CD4-positive, alpha-beta T cell treated with Interleukin-12 subunit alpha and Interleukin-12 subunit beta, for 1 hour (primary cell): ENCODE measurements at places on chromosomes 5 and 9.

DNA sequence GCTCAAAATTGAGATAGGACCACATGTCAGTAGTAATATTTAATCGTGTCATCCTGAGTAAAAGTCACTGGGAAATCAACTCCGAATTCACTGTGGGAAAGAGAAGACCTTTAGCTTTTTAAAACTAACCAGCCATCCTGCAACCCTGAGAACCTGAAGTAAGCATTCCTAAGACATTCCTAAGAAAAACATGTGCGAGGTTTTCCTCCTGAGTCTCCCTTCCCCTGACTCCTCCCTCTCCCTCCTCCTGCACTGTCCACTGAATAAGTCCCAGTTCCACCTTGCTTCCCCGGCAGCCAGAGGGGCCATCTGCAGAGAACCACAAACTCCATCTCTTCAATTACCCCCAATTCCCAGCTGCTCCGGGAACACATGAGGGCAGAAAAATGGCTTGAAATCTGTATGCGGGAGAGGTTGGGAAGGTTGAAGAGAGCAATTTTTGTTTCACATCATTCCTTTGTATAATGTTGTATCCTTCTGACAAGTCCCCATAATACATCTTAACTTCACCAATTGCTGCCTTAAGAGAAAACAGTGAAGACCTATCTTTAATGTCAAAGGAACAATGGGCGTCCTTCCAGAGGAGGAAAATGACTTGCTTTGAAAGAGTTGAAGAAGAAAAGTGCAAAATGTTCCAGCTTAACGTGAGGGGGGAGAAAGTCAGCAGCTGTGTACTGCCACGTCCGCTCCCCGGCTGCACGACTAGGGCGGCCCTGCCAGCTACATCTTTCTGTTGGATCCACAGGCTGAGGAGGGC lies 186.3 kb downstream of the ZNF462 start:
- DNase-seq: no peak

DNA sequence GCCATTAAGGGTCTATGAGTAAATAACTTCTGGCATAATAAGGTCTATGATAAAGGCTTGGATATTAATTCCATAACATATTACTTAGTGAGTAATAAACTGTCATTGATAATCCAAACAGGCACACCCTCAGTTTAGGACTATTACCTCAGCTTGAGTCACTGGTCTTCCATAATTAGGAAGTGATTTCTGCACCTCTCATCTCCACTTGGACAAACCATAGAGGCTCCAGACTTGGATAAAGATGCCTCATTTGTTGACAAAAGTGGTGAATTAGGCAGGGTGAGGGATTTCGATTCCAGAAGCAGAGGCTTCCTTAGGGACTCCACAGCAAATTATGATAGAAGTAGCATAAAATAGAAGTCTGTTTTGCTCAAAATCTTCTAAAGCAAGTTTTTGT lies 127.5 kb upstream of the MTAP start:
- DNase-seq: no peak

GRCh38 chr5:34604119-34604675 lies 51.9 kb upstream of the RAI14 start:
- no peak for DNase-seq

GRCh38 chr5:59276917-59277372 lies 616.6 kb downstream of the PDE4D start:
- DNase-seq: no peak

DNA sequence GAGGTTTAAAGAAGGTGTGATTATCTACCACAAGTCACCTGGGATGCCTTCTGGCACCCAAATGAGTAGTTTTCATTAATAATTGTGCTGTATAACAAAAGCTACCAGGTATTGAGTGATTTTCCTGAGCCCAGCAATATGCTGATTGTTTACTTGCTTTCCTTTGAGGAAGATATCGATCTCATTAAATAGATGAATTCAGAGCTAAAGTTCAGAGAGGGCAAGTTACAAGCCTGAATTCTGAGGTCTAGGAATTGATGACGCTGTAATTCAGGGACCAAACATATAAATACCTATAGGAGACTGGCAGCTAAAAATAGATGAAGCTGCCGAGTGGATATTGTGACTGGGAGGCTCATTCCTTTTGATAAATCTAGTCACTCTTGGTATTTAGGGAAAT lies 1.1 kb downstream of the ERCC6L2 start:
- DNase-seq: peak; percentile 14

DNA sequence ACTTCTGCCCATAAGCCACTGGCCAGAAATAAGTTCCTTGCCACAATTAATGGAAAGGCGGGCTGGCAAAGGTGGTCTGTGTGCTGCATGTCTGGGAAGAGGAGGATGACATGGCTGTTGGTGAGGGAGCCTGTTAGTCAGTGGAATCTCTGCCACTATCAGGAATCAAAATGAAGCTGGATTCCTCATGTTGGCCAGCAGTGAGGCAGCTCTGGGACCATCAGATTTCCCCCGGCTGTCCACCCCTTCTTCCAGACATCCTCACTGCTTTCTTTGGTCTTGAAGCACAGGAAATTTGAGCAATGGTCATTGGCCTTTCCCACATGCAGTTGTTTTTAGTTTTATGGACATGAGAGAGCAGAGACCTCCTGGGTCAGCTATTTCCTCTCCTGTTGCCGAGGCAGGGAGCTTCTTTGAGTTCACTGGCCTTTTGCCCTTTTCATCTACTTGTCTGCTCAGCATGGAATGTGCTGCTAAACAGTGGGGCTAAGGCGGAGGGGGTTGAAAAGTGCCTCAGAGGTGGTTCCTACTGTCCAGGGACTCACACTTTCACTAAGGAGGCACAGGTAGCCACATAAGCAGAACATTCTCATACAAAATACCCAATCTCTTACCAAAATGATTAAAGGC lies 34.8 kb upstream of the NEURL1B start:
- no peak for DNase-seq

DNA sequence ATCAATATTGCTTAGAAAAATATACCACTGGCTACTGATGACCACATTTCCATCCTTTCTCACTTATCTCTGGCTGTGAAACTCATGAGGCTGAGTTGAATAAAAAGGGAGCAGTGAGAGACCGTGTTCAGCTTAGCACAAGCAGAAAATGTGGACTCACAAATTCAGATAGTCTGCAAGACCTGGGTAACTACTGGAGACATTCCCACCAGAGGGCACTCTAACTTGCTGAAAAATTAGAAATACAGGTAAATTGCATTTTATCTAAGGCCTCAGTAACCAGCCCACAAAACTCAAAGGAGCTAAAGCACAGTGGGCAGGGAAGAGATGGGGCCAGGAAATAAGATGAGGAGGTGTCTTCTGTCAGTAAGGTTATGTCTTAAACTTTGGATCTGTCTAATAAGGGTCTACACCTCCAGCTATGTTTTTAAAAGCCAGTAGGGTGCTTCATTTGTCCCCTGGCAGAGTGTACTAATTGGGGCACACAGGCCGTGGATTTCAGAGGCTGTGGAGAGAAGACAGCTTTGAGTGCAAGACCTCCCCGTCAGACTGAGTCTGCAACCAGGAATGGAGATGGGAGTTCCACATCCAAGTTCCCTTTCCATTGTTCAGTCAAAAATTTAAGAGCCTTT lies 8.7 kb upstream of the NDUFB6 start:
- DNase-seq: peak; percentile 54

- DNase-seq: no peak
Measured at GRCh38 chr5:38758774-38759600, 86.8 kb upstream of the OSMR start.

DNA sequence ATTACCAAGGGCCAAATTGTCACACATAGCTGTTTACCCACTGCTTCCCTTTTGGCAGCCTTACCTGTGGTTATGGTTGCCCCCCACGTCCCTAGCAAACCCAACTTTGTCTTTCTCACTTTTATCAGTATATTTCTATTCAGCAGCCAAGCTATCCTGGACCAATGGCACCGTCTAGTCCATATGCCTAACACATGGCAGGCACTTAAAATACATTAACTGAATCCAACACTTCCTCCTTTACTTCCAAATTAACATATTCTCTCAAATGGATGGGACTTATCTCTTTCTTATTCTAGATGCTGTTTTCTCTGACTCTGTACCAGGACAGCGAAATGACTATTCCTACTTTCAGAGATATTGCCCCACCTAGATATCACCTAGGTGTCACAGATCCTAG lies 50.9 kb upstream of the SLC44A1 start:
- DNase-seq: no peak

- DNase-seq: no peak
Measured at GRCh38 chr5:76283670-76284069, 119.4 kb upstream of the IQGAP2 start.

DNA sequence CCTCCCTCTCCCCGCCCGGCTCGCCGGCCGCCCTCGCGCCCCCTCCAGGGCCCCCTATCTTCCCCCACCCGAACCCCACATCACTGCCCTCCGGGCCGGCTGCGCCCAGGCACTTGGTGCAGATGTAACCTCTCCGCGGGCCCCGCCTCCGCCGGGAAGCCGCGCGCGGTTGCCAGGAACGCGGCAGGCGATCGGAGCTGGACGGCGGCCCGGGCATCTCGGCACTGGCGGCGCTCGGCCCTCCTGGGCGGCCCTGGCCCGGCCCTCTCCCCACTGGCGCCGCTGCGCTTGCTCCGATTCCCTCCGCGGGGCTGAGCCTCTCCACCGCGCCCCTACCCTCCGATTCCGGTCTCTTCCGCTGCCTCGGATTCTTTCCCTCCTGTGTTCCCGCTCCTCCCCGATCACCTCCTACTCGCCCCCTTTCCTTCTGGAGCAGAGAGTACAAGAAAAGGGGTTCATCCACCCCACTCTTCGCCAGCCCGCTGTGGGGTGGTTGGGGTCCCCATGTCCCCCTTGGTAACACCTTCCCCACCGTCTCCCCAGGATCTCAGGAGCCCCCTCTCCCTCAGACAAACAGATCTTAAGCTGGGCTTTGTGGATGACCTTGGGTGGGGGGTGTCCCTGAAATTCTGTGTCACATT lies 70.6 kb downstream of the C9orf50 start:
- DNase-seq: no peak

- DNase-seq: no peak
Measured at GRCh38 chr9:90803860-90804593, 2.4 kb downstream of the SYK start.

GRCh38 chr9:100590481-100590880 lies 12.6 kb downstream of the CAVIN4 start:
- no peak for DNase-seq

- DNase-seq: peak; percentile 65
Measured at GRCh38 chr5:123610665-123611405, 98.9 kb downstream of the CSNK1G3 start.

DNA sequence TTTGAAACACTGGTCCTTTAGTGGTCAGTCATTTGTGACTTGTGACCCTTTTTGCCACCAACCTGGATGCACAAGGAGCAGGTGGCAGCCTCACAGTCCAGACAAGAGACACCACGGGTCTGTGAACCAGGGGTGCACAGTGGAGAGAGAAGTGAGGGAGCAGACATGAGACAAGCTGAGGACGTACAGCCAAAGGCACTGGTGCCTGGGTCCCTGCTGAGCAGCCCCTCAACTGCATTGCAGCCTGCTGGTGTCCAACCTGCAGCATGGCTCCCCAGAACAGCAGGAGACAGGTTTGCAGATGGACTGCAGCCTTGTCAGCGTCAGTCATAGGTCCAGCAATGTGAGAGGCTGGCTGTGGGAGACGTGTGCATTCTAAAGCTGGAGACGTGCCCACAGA lies 124.2 kb upstream of the FSTL4 start:
- DNase-seq: no peak
